ENCODE measurements at places on chromosomes 7 and 10. TPM values are rescaled to one million over a fixed set of nuclear protein-coding genes. Genes with fewer than 3 reads are reported as not detected.

DNA sequence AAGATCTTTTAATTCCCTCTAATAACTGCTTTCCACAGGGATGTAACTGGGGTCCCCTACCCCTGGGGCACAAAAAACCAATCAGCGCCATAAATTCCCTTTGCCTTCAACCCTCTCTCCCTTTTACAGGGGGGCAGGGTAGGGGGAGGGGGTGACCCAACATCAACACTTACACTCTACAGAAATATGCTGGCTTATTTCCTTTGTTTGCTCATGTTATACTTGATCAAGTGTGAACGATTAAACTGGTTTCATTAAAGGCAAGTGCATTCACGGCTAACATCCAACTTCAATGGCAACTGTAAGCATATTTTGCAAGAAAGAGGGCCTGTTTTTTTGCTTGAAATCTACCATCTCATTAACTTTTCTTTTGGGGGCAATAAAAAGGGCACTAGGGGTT, 2.9 kb downstream of the CTBP2 start:
- H3K36me3 ChIP-seq = no peaks in the 10 kb centered on the region
- H3K4me3 ChIP-seq = no peak overlapping the region
- H3K4me1 ChIP-seq = peaks cover 61% of the 10 kb centered on the region
- DNase-seq = no peak
- peak overlapping the region; percentile 98 for H3K27ac ChIP-seq

- peak; percentile 31 for DNase-seq
- H3K27ac ChIP-seq = peak overlapping the region; percentile 82
- H3K27me3 ChIP-seq = no peaks in the 10 kb centered on the region
- H3K4me1 ChIP-seq = peaks cover 7% of the 10 kb centered on the region
- peak overlapping the region; percentile 94 for H3K4me3 ChIP-seq
- peaks cover 12% of the 10 kb centered on the region for H3K36me3 ChIP-seq
Measured at GRCh38 chr10:100186253-100187212, 704 bp upstream of the ERLIN1 start.

DNA sequence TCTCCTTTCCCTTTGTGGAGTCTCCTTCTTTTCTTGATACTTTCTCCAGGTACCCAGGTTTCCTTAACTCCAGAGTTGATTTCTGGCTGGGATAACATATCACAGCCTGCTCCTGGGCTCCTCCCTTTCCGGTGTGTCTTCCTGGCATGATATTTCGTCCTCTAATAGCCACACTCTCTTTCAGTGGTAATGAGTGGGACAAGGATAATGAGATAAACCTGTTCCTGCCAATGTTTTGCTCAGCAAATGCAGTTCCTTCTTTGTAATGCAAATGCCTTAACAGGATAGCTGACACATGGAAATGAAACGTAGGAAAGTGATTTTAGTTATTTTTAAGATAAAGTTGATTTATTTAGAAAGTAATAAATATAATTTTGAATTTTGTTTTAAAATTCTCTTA, 168.6 kb downstream of the NRP1 start:
- no peaks in the 10 kb centered on the region for H3K36me3 ChIP-seq
- no peak for DNase-seq
- H3K4me3 ChIP-seq = no peak overlapping the region
- no peaks in the 10 kb centered on the region for H3K4me1 ChIP-seq
- H3K27me3 ChIP-seq = no peaks in the 10 kb centered on the region

DNA sequence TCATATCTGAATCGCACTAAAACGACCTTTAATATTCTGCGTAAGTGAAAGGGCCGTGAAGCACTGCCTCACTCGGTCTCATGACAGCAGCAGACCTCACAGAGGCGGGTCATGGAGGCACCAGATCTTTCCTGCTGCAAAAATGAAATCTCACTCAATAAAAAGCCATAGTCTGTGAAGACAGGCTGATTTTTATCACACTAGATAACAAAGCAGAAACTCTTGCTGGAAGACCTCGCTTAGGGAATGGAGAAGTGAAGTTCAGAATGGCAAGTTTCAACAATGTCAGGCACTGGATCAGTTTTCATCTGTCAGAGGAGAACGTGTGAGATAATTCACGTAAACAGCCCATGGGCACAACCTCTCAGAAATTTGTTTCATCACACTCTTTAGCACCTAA, 8.0 kb downstream of the SEPHS1 start:
- H3K27ac ChIP-seq = no peak overlapping the region
- no peak overlapping the region for H3K4me3 ChIP-seq
- no peaks in the 10 kb centered on the region for H3K36me3 ChIP-seq
- no peaks in the 10 kb centered on the region for H3K27me3 ChIP-seq

GRCh38 chr7:156046031-156046560, 233.8 kb upstream of the SHH start:
- no peaks in the 10 kb centered on the region for H3K4me1 ChIP-seq
- no peaks in the 10 kb centered on the region for H3K27me3 ChIP-seq
- no peak for DNase-seq
- H3K4me3 ChIP-seq = no peak overlapping the region
- no peaks in the 10 kb centered on the region for H3K36me3 ChIP-seq

GRCh38 chr7:8212638-8213037, 49.3 kb downstream of the ICA1 start:
- no peak overlapping the region for H3K27ac ChIP-seq
- H3K4me3 ChIP-seq = no peak overlapping the region
- H3K4me1 ChIP-seq = peaks cover 15% of the 10 kb centered on the region
- no peaks in the 10 kb centered on the region for H3K36me3 ChIP-seq
- no peaks in the 10 kb centered on the region for H3K27me3 ChIP-seq
- no peak for DNase-seq

- H3K4me1 ChIP-seq = no peaks in the 10 kb centered on the region
- no peaks in the 10 kb centered on the region for H3K36me3 ChIP-seq
- no peak overlapping the region for H3K4me3 ChIP-seq
- H3K27ac ChIP-seq = no peak overlapping the region
- DNase-seq = no peak
Measured at GRCh38 chr7:72057796-72058195, 354.3 kb downstream of the CALN1 start.

GRCh38 chr7:16027396-16027795, 340.9 kb upstream of the MEOX2 start:
- H3K4me1 ChIP-seq = no peaks in the 10 kb centered on the region
- no peaks in the 10 kb centered on the region for H3K36me3 ChIP-seq
- H3K4me3 ChIP-seq = no peak overlapping the region
- no peaks in the 10 kb centered on the region for H3K27me3 ChIP-seq
- DNase-seq = no peak

DNA sequence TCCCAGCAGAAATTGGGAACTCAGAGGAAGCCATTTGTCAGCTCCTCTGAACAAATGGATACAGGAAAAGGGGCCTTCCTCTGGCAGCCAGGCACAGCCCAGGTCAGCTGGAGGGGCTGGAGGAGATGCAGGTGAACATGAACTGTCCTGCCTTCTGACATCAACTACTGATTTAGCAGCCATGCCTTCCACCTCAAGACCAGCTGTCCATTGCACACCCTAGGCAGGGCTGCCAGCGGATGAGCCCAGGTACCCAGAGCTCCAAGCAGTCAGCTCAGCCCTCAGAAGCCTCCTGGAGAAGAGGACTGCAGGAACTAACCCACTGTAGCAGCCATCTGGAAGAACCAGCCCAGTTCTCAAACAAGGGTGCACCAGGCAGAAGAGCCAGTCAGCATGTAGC, 44.1 kb upstream of the GDF10 start:
- H3K4me3 ChIP-seq = no peak overlapping the region
- no peak for DNase-seq
- H3K27me3 ChIP-seq = no peaks in the 10 kb centered on the region
- no peaks in the 10 kb centered on the region for H3K36me3 ChIP-seq

GRCh38 chr7:24307326-24307725, 23.3 kb downstream of the NPY start:
- H3K36me3 ChIP-seq = no peaks in the 10 kb centered on the region
- H3K27ac ChIP-seq = no peak overlapping the region
- no peaks in the 10 kb centered on the region for H3K27me3 ChIP-seq
- no peak overlapping the region for H3K4me3 ChIP-seq

GRCh38 chr10:91319336-91319735, 90.8 kb upstream of the HECTD2 start:
- H3K36me3 ChIP-seq = no peaks in the 10 kb centered on the region
- no peak overlapping the region for H3K4me3 ChIP-seq
- DNase-seq = no peak
- no peaks in the 10 kb centered on the region for H3K4me1 ChIP-seq
- no peak overlapping the region for H3K27ac ChIP-seq

- H3K36me3 ChIP-seq = no peaks in the 10 kb centered on the region
- H3K27ac ChIP-seq = no peak overlapping the region
- no peaks in the 10 kb centered on the region for H3K4me1 ChIP-seq
- no peak for DNase-seq
Measured at GRCh38 chr10:43064331-43065075, 12.4 kb upstream of the RET start.

DNA sequence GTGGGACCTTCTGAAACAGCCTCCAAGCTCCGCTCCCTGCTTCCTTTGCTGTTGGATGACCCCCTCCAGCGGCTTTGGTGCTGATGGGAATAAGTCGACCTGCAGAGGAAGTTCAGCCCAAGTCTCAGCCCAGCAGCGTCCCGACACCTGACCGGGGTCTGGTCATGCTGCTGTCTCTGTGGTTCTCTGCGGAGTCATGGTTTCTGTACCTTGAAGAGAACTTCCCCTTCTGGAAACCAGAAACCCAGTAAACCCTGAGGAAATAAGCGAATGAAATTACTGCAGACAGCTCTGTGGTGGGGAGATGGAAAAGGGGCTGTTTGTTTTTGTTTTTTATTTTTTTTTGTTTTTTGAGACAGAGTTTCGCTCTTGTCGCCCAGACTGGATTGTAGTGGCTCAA, 18.3 kb upstream of the ZNF12 start:
- no peaks in the 10 kb centered on the region for H3K36me3 ChIP-seq
- no peak overlapping the region for H3K27ac ChIP-seq
- H3K4me3 ChIP-seq = no peak overlapping the region
- no peak for DNase-seq
- H3K4me1 ChIP-seq = peaks cover 4% of the 10 kb centered on the region

DNA sequence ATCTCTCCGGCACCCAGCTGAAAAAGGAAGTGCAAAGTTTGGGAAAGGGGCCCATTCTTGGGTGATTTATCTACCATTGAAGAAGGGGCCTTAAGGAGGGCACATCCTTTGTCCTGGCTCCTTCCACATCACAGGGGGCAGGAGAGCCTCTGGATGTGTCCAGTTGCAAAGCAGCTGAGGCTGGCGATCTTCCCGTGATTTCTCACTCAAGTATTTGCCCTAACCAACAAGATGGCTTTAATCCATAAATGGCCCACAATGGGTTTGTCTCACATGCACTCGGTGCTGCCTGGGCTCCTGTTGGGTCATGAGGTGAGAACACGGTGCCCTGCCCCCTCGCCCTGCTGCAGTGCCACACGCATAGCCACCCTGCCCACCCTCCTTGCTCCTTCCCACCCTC, 14.2 kb upstream of the FRMPD2 start:
- H3K36me3 ChIP-seq = no peaks in the 10 kb centered on the region
- H3K27me3 ChIP-seq = no peaks in the 10 kb centered on the region
- H3K27ac ChIP-seq = peak overlapping the region; percentile 92
- H3K4me3 ChIP-seq = no peak overlapping the region
- DNase-seq = no peak
- peaks cover 14% of the 10 kb centered on the region for H3K4me1 ChIP-seq

Gene FKBP6
- 0.27 TPM for total RNA-seq

Gene TMEM72
- not detected for total RNA-seq

Gene PDE1C
- total RNA-seq = 7.8 TPM

Gene CACUL1
- total RNA-seq = 36.8 TPM

Gene ASB10
- not detected for total RNA-seq

Gene AKR1C8
- not detected for total RNA-seq

Gene ENTPD1
- 19.3 TPM for total RNA-seq

Gene TAS2R3
- 3.0 TPM for total RNA-seq

Gene FAM25C
- total RNA-seq = not detected

Measured in thyroid gland (tissue), 4 donors.